ENCODE measurements at places on chromosomes 4 and X.

- peak; percentile 40 for DNase-seq
Observed at GRCh38 chr4:54840992-54841768, 183.4 kb downstream of the KIT start.

DNA sequence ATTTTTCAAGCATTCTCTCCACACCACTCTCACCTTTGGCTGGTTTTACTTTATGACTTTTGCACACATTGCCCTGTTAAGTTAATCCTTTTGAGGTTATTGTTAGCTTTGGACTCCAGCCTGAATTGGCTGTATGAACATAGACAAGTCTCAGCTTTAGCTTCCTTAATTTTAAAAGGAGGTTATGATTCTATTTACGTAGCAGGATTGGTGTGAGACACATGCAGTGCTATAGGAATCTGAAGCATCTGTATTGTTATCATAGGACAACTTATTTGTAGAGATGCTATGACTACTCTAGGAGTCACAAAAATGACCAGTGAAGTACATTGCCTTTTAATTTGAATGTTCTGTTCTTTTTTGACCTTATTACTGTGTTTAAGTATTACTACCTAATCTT lies 15.7 kb downstream of the PGAM4 start:
- DNase-seq, result no peak

- no peak for DNase-seq
Observed at GRCh38 chr4:182688081-182688480, 229.1 kb downstream of the DCTD start.

DNA sequence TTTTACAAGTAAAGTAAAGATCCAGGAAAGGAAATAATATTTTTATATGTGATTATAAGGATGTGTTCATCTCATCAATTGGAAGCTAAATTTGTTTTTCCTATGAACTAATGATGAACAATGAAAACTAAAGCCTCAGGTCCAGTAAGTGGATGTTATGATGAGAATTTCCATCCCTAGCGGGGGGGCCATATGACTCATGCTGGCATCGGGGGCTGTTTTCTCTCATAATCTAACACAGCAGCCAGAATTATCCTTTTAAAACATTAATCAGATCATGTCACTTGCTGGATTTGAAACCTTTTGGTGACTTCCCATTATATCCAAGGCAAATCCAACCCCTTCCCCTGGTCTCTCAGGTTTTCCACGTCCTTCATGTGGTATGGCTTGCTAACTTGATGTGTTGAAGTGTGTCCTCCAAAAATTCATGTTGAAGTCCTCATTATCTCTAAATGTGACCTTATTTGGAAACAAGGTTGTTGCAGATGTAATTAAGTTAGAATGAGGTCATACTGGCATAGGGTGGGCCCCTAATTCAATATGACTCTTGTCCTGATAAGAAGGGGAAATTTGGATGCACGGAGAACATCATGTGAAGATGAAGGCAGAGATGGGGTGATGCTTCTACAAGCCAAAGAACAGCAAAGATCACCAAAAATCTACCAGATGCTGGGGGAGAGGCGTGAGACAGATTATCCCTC lies 96.8 kb downstream of the AKAP4 start:
- DNase-seq, result peak; percentile 27

GRCh38 chrX:16882702-16883486 lies 12.7 kb upstream of the RBBP7 start:
- DNase-seq, result peak; percentile 58

- DNase-seq, result peak; percentile 70
Observed at GRCh38 chrX:111519215-111519614, 7.8 kb downstream of the SERTM2 start.

DNA sequence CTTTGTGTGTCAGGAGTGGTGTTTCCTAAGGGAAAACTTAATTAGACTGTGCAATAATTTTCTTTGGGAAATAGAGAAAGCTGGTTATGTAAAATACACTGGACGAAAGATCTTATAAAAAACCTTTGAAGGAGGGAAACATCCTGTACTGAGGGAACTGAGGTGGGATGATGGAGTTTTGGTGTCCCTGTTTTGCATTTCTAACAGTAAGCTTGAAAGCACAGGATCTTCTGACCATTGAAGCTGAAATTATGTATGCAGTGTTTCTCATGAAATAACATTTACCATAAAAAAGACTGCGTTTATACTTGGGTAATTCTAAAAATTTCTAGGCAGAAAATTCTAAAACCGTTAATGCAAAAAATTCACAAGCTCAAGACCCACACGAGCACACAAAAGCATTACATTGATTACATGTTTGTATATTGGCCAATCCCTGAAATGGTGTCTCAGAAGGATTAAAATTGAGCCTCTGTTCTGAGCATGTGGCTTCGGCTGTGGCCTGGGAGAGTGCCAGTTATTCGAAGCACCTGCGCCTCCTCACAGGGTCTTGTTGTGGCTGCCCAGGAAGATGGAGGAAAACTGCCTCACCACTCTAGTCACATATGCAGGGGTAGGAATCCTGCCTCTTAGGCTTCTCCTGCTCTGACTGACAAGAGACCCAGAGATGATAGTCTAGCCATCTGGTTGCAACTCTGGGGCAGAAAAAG lies 49.5 kb downstream of the JADE3 start:
- DNase-seq, result no peak

GRCh38 chr4:189021831-189022230 lies 882.6 kb downstream of the TRIML1 start:
- peak; percentile 52 for DNase-seq

- no peak for DNase-seq
Observed at GRCh38 chr4:38537666-38538065, 126.3 kb upstream of the KLF3 start.

DNA sequence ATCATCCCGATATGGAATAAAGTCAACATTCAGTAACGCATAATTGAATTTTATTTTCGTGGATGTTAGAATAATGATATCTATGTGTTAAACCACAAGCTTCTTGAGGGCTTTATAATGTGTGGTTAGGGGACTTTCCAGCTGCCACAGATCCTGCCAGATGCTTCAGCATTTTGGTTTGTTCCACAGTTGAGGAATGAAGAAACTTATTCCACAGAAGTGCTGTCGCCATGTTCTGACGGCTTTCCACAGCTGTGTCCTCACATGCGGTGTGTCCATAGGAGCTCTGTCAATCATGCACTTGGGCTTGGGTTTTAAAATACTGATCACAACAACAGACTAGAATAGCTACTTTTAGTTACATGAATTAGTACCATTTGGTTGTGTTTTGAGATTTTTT lies 411.9 kb downstream of the TRIML1 start:
- peak; percentile 48 for DNase-seq

DNA sequence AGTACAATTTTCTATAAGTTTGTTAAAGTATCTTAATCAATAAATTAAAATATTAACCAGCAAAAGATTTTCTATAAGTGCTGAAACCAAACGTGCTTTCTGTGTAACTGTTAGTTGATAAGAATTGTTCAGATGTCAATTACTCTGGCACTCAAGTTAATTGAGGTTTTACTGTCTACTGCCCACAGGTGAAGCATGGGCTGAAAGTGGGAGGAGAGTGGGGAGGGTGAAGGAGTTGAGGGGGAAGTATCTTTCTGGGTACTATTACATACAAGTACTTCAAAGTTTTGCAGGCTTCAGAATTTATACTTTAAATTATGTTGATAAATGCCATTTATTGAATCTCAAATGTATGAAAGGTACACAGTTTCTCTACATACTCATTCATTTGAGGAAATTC lies 19.1 kb upstream of the CXCL3 start:
- DNase-seq, result no peak

GRCh38 chrX:153950127-153950526 lies 5.7 kb upstream of the RENBP start:
- DNase-seq, result no peak

DNA sequence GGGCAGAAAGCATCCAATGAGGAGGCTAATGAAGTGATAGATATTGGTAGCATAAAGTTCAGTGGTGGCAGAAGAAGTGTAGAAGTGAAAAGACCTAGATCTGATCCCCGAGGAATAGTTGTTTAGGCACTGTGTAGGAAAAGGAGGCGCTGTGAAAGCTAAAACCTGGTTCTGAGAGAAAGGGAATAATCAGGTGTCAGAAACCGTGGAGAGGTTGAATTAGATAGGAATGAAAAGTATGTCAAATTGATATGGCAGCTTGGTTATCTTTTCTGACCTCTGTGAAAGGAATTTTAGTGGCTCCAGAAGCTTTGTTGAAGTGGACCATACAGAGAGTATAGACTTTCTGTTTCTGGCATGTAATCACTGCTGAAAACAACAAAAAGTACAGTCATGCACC lies 30.8 kb upstream of the CCDC160 start:
- no peak for DNase-seq

GRCh38 chr4:27152703-27153102 lies 292.1 kb downstream of the STIM2 start:
- DNase-seq, result no peak

DNA sequence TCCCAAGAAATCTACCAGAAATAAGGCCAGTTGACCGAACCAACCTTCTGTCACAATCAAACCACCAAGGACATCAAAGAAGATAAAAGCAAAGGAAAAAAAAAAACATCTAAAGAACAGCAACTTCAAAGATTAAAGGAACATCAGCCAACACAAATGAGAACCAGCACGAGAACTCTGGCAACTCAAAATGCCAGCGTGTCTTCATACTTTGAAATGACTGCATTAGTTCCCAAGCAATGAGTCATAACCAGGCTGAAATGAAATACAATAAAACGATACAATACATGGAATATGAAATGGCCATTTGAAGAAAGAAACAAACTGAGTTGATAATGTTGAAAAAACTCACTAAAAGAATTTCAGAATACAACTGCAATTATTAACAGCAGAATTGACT lies 611.6 kb upstream of the GRIA3 start:
- DNase-seq, result peak; percentile 32

GRCh38 chr4:29619168-29619567 lies 1101.0 kb upstream of the PCDH7 start:
- no peak for DNase-seq

DNA sequence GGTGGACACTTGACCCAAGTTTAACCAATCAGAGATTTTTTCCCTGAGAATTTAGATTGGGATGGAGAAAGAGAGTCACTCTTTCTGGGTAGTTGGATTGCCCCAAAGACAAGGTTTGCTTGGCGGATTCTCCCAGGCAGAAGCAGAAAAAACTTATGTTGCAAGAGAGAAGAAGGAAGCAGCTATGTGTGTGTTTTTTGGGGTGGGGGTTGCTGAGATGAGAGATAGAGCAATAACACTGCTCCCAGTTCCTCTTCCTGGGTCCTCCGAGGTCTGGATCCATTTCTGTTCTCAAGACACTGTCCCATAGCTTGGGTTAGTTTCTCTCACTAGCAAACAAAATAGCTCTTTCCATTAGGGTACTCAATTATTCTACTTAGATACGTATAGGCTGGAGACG lies 222.1 kb downstream of the STIM2 start:
- no peak for DNase-seq

- DNase-seq, result no peak
Observed at GRCh38 chr4:184804621-184805020, 21.1 kb downstream of the ACSL1 start.

- DNase-seq, result peak; percentile 99
Observed at GRCh38 chr4:121140716-121141460, 23.2 kb downstream of the TNIP3 start.

GRCh38 chrX:28876408-28876807 lies 289.2 kb downstream of the IL1RAPL1 start:
- DNase-seq, result no peak

DNA sequence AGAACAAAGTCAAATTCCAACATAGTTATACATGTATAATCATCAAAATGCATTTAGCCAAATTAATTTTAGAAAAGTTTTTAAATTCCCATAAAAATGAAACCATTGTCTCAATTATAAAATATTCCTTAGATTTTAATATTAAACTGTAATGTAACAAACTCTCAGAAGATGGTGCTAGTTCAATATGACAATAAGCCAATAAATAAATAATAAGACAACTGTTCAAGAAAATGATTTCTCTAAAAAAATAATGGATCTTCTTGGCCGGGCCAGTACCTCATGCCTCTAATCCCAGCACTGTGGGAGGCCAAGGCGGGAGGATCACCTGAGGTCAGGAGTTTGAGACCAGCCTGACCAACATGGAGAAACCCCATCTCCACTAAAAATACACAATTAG lies 80.3 kb downstream of the RAB28 start:
- no peak for DNase-seq

DNA sequence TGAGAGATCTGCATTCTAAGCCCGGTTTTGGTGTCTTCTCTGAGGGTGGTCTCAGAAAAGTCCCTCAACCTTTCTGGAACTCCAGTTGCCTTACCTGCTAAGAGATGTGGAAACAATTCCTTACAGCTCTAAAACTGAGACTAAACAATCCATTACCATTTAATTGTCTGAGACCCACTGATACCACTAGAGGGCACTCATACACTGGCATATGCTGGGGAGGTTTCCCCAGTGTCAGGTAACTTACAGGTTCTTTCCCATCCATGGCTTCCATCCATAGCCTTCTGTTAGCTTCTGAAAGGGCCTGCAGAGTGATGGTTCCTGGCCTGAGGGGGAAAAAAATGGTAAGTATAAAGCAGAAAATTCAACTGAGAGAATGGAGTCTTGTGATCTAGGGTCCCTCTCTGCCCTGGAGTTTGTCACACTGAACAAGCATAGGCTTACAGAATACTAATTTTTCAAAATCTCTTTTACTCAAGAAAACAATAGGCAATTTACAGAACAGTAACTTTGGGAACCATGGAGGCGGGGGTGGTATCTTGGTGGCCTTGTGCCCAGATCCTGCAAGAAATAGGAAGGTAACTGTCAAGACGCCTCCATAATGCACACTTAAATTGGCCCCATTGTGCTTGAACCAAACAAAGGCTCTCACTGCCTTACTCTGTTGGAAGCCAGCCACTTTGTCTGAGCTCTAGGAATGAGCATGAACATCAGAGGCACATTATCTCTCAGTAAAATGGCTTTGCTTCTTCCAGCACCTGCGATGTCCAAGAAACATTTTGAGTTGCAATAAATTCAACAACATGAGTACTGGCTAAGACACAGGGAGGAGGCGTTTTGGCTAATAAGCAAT lies 236.1 kb downstream of the OPHN1 start:
- peak; percentile 45 for DNase-seq
